ENCODE measurements at places on chromosomes 11 and 22.

DNA sequence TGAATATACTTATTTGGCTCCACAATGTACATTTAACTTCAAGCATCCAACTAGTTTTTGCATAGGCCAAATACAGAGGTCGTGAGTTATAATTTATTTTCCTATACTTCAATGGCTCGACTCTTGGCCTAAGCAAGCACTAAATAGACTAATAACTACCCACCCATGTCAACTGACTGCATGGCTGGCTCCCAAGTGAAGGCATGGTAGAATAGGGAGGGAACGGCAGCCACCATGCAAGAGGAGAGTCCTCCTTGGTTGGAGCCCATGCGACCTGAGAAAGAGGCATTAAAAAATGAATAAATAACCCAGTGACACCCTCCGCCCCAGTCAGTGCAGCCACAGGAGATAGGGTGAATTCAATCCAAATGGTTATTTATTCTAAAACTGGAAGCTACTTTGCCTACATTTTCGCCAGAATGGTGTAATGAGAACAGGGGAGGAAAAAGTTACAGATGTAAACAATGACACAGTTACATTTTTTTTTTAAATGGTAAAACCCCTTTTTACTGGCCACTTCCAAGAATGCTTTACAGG is 4.9 kb downstream of the GNG3 start:
- no peak for DNase-seq

GRCh38 chr22:31790240-31790639 is 36.4 kb downstream of the DEPDC5 start:
- DNase-seq = no peak

DNA sequence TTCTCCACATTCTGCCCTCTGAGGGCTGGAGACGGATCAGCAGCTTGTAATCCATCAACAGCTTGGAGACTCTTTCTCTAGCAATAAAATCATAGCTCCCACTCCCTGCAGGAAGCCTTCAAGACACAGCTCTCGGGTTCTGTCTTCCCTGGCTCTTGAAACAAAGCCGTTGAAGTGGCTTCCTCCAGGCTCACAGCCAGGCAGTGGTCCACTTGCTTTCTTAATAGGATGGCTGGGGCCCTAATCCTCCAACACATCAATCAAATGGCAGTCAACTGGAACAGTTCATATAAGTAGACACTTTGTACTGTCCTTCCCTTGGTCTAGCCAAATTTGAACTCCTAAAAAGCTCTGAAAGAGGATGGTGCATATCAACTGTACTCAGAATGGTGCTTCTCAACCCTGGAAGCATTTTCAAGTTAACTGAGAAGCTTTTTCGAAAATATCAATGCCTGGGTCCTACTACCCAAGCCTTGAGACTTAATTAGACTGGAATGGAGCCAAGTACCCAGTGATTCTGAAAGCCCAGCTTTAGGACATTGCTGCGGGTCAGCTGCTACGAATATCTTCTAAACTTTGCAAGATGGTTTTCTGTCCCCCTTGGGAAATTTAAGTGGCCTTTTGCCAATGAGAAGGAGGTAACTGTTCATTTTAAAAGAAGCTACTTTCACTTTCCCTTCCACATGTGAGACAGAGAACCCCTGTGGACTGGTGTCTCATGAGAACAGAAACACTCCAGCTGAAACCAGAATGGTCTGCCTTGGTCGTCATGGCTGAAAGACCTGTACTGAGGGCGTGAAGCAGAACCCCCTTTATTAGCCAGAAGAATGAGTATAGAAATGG is 74.7 kb downstream of the SC5D start:
- DNase-seq = no peak

DNA sequence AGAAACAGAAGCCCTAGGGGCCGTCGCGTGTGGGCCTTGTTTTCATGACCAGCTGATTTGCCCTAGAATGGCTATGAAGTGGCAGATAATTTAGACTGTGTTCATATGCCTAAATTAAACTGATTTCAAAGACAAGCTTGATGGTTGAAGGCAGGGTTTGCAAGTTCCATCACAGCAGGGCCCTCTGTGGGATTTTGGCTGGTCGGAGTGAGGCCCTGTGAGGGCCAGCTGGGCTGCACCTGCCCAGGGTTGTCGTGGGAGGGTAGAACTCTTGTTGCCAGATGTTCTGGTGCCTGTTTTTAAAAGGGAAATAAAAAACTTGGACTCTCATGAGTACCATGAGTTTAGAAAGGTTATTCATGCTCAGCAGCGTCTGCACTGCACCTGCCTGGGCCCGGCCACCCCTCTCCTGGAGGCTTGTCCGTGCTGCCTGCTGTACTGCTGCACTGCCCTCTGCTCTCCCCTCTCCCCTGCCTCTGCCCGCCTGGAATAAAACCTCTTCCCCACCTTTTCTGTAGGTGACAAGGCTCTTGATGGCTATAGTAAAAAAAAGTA is 44.1 kb downstream of the AP2A2 start:
- DNase-seq = no peak

DNA sequence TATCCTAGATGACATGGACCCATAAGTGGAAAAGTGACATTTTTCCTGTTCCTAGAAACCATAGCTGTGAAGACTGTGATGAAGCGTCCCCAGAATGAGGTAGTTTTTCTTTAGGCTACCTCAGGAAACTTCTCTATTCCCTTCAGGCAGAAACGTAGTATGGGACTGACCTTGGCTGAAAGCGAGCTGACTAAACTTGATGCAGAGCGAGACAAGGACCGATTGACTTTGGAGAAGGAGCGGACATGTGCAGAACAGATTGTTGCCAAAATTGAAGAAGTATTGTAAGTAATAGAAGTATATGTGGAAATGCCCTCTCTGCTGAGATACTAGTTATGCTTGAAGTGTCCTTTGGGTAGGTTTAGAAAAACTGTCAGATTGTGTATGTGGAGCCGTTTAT is 64.7 kb upstream of the GRIK4 start:
- DNase-seq = no peak

- DNase-seq = no peak
These were observed 116.4 kb downstream of the APOL5 start for GRCh38 chr22:35834061-35834460.

DNA sequence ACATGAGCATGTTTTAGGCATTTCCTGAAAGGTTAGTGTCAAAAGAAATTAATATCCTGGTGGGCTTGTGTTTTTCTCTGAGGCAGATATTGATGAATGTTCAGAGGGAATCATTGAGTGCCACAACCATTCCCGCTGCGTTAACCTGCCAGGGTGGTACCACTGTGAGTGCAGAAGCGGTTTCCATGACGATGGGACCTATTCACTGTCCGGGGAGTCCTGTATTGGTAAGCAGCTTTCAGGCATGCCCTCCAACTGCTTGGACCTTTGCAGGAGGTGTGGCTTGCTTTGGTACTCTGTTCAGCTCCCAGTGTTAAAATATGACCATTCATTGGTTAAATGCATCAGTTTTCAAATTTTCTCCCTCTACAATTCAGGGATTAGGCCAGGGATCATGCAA is 658.6 kb upstream of the ANO5 start:
- DNase-seq = no peak

GRCh38 chr11:117717485-117718314 is 79.3 kb downstream of the DSCAML1 start:
- no peak for DNase-seq

DNA sequence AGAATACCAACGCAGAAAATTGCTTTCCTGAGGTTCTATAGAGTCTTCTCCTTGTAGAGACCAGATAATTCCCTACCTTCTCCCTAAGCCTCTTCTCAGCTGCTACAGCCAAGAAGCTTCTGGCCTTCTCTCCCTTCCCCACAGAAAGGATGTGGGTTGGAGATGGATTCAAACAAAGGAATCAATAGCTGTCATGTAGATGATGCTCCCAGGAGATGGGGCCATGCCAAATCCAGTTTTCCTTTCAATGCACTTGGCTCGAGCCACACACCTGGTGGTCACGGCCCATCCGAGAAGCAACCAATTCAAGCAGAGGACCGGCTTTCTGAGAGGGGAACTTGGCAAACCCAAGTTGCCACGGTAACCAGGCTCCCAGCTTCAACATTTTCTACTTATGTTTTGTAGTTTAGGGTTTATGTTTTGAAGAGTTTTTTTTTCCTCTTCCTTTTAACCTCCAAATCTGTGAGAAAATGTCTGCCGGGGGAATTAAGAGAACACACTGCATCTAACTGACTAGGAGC is 31.3 kb upstream of the OPCML start:
- DNase-seq = no peak

DNA sequence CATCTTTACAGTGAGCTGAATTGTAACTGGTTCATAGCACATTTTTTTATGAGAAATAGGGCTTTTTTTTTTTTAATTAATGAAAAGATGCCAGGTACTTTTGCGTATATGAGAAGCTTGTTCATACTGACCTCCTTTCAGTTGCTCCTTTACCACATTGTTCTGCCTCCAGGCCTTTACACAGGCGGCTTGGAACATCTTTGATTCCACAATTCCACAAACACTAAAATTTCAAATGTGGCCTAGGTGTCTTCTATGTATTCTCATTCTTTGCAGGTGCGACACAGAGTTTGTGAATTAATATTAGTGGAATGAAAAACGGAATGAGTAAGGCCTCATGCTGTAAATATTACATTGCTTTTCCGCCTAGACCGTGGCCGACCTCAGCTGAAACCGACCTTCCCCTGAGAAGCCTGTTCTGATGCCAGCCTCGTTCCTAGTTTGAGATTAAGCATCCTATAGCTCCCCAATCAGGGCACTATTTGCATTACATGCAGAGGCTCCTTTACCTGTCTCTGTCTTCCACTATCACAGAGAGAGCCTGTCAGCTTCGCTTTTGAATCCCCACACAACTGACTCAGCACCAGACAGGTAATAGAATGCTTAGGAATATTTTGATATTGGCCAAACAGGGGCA is 125.8 kb downstream of the LDLRAD3 start:
- no peak for DNase-seq

DNA sequence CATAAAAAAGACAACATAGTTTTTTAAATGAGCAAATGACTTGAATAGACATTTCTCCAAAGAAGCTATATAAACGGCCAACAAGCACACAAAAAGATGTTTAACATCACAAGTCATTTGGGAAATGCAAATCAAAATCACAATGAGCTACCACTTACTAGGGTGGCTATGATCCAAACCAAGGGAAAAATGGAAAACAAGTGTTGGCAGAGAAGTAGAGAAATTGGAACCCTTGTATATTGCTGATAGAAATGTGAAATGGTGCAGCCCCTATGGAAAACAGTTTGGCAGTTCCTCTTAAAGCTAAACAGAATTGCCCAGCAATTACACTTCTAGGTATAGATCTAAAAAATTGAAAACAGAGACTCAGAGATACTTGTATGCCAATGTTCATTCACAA is 29.0 kb downstream of the PAMR1 start:
- no peak for DNase-seq

- DNase-seq = no peak
These were observed 91.5 kb downstream of the ABTB2 start for GRCh38 chr11:34266090-34266912.

- no peak for DNase-seq
These were observed 753.0 kb downstream of the NTM start for GRCh38 chr11:132123449-132123848.

DNA sequence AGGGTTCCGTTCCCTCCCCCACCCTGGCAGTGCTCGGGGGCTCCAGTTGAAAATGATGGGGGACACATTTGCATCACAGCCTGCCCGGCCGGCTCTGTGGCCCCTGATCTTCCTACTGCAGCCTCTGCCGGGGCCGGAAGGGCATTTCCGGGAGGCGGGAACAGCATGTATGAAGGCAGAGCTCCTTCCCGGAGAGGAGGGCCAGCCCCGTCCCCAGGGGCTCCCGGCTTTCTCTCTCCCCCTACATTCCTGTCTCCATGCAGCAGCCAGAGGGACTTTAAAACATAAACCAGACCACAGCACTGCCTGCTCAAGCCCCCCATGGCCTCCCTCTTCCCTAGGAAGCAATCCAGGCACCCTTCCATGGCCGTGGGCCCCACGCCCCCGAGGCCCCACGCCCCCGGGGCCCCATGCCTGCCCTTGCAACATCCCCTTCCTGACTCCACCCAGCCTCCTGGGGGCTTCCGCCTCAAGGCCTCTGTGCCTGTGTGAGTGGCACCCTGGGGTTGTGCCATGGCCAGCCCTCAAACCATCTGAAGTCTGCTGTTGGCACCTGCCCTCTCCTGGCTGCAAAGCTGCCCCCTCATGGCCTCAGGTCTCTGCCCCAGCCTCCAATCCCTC is 73.1 kb downstream of the CDKN1C start:
- no peak for DNase-seq

- no peak for DNase-seq
These were observed 10.8 kb upstream of the OR51L1 start for GRCh38 chr11:4983841-4984240.

GRCh38 chr22:30208631-30209603 is 37.6 kb downstream of the LIF start:
- DNase-seq = no peak

DNA sequence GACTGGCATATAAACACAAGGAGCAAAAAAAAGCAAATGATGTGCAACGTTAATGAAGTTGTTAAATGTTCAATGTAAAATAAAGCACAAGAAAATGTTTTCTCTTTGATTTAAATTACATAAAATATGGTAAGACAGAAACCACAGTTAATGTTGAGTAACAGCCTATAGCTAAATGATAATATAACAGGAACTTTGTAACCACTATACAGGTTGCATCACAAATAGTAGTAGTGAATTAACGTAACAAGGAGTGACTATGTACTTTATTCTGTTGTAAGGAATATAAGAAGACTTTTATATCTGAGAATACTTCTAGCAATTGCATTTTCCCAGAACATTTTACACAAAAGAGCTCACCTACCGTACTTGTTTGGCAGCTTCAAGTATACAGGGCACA is 16.9 kb downstream of the SAAL1 start:
- DNase-seq = no peak

DNA sequence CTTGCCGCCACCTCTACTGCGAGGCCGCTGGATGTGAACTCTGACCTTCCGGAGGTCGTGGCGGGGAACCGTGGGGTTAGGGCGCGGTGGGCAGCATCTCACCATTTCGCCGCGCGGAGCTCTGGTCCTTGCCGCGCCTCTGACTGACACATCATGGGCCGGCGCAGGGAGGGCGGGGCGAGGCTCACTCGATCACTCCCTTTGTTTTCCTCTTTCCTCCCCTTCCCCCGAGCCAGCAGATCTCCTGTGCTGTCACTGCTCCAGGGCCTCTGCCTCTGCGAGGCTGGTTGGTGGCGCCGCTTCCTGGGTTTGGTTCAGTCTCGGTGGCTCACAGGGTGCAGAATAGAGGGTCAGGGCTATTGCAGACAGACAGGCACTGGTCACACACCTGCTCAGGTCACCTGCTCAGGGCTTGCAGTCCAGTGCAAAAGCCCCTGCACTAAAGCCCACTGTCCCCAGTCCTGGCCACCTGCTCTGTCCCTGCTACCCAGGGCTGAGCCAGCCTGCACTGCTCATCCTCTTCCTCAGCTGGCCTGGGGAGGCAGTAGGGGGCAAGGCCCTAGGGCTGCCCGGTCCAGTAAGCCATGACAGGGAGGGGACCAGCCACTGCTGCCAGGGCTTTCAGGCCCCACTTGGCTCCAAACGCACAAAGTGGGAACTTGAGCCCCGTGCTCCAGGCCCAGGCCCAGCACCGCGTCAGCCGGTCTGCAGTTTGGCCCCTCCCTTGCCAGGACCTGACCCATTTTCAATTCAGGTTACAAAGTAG is 36.2 kb downstream of the PISD start:
- DNase-seq = no peak

- no peak for DNase-seq
These were observed 147.5 kb downstream of the ELP4 start for GRCh38 chr11:31657091-31657490.
